ENCODE measurements at places on chromosomes 2 and 18. TPM values are rescaled to one million over a fixed set of nuclear protein-coding genes. Genes with fewer than 3 reads are reported as not detected.

SIX3 gene
- total RNA-seq = not detected

DNA sequence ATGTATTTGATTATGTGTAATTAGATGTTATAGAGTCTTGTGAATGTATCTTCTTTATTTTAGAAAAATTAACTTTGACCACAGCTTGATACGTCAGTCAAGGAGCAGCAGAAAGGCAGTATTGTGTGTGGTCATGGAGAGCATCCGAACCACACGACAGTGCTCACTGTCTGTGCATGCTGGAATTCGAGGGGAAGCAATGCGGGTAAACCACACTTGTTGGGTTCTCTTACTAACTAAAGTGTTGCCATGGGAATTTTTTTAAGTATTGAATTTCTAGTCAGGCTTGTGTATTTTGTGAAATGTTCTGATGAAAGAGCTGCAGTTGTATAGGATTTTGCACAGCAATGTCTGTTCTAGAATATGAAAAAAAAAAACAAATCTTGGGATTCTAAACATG, 4.8 kb downstream of the PJVK start:
- no peak for DNase-seq

DNA sequence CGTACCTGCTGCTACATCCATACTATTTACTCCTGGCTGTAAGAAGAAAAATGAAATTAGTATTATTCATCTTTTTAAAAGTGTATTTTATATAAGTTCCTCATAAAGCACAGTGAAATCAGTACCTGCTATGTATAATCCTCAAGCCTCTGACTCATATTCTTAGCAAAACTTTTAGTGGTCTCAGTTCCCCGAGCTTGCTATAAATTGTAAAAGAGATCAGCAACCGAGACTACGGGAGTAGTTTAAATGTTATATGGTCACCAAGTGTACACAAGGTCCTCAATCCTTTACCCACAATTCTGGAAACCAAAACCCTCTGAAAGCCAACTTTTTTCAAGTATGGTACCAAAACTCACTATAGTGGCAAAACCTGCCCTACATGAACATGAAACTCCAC, 24.2 kb downstream of the PRPF40A start:
- no peak for DNase-seq

GRCh38 chr2:10305715-10306114, 3.0 kb downstream of the HPCAL1 start:
- no peak for DNase-seq

DNA sequence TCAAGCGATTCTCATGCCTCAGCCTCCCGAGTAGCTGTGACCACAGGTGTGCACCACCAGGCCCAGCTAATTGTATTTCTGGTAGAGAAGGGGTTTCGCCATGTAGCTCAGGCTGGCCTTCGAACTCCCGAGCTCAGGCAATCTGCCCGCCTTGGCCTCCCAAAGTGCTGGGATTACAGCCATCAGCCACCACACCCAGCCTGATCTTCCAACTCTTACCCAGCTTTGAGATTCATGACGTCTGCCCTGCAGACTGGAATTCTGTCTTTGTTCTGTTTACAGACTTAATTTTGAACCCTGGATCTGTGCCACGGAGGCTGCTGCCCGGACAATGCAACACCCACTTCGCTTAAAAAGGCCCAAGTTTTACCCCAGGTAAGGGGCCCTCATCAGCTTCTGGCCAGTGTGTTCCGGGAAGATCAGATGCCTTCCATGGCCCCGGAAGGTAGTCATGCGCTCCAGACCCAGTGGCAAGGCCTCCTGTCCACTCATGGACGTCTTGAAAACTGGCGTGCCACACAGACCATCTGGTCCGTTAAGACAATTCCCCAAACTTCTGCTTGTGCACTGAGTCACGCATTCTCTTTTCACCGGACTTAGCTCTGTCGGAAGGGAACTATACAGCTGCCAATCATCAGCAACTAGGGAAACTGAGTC, 5.5 kb downstream of the PXDN start:
- no peak for DNase-seq

- no peak for DNase-seq
Measured at GRCh38 chr2:21279525-21279924, 155.8 kb downstream of the TDRD15 start.

All from fibroblast of the aortic adventitia (primary cell).